ENCODE measurements at places on chromosomes 7 and 10.

DNA sequence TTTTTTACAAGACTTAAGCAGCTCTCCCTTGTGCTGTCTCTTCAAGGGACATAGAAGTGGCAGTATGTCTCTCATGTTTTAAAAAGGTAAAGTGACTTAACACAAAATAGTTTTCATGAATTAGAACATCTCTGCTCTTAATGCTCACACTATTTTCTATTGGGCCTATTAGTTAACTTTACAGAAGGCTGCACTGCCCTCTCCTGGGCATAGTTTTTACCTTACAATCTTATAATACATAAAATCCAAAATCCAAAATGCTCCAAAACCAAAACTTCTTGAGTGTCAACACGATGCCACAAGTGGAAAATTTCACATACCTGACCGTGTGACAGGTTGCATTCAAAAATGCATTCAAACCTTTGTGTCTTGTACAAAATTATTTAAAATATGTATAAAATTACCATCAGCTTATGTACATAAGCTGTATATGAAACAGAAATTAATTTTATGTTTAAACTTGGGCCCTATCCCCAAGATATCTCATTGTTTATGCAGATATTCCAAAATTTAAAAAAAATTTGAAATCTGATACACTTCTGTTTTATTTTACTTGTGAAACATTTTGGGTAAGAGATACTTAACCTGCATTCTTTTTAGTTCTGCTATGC lies 25.8 kb downstream of the TES start:
- DNase-seq = no peak

DNA sequence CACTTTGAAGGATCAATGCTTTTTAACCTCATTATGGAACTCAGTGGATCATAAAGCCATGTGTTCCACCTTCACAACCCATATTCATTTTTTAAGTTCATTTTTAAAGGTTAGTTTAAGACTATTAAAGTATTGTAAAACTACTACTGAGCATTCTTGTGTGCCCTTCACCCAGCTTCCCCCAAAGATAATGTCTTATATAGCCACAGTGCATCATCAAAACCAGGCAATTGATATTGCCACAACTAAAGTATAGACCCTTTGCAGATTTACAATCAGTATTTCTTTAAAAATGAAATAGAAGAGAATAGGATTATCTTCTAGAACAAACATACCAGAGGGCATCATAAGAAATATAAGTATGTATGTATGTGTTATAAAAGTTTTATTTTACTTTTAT lies 597.1 kb downstream of the CCSER2 start:
- no peak for DNase-seq

GRCh38 chr10:121428867-121429266 lies 169.4 kb downstream of the FGFR2 start:
- no peak for DNase-seq

DNA sequence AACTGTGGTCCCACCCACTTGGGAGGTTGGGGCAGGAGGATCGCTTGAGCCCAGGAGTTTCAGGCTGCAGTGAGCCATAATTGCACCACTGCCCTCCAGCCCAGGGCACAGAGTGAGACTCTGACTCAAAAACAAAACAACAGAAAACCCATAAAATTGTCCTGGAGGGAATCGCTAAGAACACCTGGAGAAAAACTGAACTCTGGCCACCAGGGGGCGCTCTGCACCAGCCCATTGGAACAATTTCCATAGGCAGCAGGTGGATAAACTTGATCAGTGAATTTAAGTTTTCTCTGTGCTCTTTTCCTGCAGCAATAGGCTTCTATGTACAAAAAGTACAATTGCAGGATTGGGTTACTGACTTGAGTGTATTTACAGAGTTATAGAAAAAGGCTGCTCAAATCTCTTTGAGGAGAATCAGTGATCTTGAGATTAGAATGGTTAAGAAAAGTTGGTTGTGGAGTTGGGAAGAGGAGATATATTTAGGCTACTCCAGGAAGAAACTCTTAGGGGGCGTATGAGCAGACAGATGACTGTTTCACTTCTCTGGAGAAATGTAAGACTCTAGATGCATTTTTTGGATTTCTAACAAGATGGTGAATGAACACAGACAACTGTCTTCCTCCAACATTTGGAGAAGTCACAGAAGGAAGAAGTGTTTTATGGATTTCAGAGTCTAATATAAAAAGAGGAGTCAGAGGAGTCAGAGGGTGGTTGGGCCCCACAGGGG lies 274.9 kb upstream of the GALNT17 start:
- no peak for DNase-seq

DNA sequence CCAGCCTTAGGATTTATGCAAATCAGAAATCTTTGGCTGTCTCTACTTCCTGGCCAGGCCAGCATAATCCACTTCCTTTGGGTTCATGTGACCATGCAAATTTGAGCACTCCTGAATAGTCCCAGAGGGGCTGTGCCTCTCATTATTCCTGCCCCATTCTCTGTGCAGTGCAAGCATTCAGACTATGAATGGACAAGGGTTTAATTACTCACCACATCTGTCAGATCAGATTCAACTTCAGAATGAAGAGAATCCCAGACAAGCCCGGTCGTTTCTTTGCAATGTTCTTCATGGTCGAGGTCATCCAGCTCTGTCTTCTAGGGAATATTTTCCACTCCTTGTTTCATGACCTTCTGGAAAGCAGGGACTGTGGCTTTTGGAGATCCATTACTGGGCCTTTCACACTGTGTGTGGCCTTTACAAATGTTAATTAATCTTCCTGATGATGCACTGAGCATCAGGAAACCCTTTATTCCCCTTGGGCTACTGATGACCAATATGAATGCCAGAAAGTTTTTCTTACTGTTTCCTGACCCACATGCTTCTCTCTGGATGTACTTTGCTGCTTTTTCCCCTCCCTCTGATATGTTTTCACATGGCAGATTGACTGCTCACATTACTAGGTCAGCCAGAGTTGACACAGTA lies 217.6 kb upstream of the TCF7L2 start:
- no peak for DNase-seq

GRCh38 chr7:140033036-140033435 lies 29.7 kb downstream of the PARP12 start:
- no peak for DNase-seq

GRCh38 chr7:80106498-80107113 lies 28.0 kb upstream of the GNAI1 start:
- no peak for DNase-seq

DNA sequence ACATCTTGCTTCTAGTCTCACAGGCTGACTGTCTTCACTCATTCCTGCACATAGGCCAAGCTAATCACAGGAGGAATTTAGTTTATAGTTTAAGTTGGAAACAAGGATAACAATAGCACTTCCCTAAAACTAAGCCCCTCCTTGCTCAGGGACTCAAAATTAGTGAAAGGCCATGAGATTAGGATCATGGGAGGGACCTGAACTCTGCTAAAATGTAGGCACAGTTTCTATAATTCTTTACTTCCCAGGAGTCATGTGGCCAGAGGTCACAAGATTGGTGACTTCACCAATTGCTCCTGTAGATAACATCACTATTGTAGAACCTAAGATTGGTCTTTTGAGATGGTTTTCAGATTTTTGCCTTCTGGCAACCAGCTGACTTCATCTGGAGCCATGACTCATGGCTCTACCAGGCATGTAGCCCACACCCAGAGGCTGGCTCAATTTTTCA lies 14.8 kb upstream of the UPP1 start:
- DNase-seq = no peak

GRCh38 chr7:155090684-155091083 lies 20.6 kb downstream of the HTR5A start:
- DNase-seq = no peak

DNA sequence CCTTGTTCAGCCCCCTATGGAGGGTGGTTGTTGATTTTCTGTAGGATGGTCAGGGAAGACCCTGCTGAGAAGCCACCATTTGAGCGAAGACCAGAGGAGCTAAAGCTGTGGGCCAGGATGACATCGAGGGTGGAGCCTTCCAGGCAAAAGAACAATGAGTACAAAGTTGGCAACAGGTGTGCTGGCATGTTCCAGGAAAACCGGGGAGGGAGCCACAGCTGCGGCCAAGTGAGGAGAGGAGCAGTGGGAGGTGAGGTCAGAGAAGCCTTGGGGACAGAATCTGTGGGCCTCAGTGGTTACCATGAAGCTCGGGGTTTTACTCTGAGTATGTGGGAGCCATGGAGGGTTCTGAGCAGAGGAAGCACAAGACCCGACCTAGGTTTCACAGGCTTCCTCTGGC lies 75.6 kb upstream of the ZNF479 start:
- no peak for DNase-seq

- DNase-seq = no peak
Observed at GRCh38 chr7:49099587-49100326, 175.4 kb downstream of the CDC14C start.

GRCh38 chr7:8190119-8190895 lies 71.7 kb downstream of the ICA1 start:
- DNase-seq = no peak

DNA sequence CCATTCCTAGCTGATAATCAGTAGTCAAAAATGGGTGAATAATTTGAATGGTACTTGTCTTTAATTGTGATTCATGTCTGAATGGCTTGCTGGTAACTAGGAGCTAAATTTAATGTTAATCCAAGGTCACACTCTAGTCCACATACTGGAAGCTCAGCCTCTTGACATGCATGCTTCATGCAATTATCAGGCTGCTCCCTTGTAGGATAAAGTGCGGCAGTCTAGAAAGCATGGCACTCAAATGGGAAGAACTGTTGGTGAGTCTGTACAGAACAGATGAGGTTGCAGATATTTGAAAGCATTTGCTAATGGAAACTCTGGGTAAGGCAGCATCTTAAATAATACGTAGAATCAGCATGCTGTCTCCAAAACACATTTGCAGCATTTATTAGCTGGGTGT lies 499.4 kb downstream of the AUTS2 start:
- no peak for DNase-seq

- DNase-seq = no peak
Observed at GRCh38 chr10:59283456-59284091, 78.8 kb downstream of the FAM13C start.

DNA sequence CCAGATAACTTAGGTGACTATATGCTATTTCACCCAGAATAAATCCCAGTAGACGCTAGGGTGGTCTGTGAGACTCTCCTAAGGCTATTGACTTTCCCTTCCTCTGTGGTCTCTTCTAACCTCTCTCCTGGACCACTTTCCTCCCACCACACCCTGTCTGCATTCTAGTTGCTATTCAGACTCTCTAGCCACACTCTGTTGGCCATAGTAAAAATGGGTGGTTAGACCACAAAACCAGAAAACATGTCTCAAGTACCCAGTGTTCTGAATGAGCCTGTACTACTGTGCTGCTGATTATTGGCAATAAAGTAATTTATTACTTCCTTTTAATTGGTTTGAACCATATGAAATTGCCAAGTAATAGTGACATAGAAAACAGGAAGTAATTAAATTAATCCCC lies 240.8 kb downstream of the KIF20B start:
- DNase-seq = no peak

DNA sequence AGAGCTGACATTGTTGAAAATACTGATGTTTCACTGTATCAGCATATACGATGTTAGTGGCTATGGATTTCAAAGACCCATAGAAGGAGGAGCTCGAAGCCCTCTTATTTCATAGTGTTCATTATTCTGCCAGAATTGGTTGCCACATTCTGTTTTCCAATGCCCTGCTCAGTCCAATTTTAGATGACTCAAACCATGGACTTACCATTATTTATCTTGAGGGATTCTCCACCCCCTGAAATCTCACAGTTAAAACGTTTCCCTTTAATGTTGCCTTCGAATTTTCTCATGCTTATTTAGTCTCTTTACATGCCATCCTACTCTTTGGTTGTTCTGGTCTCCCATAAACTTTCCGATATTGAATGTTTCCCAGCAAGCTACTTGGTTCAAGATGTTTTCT lies 264.5 kb downstream of the HDAC9 start:
- DNase-seq = no peak
